ENCODE measurements at places on chromosomes 16 and 17. TPM values are rescaled to one million over a fixed set of nuclear protein-coding genes. Genes with fewer than 3 reads are reported as not detected.

ZNF287 gene
- 13.4 TPM for total RNA-seq

APRT gene
- total RNA-seq, result 39.3 TPM

NEUROD2 gene
- not detected for total RNA-seq

CNTNAP4 gene
- total RNA-seq, result 0.12 TPM

PRCD gene
- 1.1 TPM for total RNA-seq

MYH11 gene
- total RNA-seq, result 0.36 TPM

MYBBP1A gene
- total RNA-seq, result 51.1 TPM

PIEZO1 gene
- 158 TPM for total RNA-seq

TEX14 gene
- total RNA-seq, result under 0.01 TPM

SIRT7 gene
- total RNA-seq, result 17.5 TPM

FAM20A gene
- total RNA-seq, result 8.1 TPM

SMG6 gene
- 38.7 TPM for total RNA-seq

TP53TG3B gene
- total RNA-seq, result not detected

PIP4K2B gene
- 81.0 TPM for total RNA-seq

KRT33A gene
- not detected for total RNA-seq

SYT17 gene
- total RNA-seq, result 0.12 TPM

SCGB1C2 gene
- not detected for total RNA-seq

ZNF778 gene
- 14.0 TPM for total RNA-seq

KIF18B gene
- total RNA-seq, result 0.81 TPM

TAOK1 gene
- 74.6 TPM for total RNA-seq

ABCA10 gene
- 5.0 TPM for total RNA-seq

CNGB1 gene
- total RNA-seq, result not detected

NPIPB6 gene
- total RNA-seq, result not detected

CBX2 gene
- 1.1 TPM for total RNA-seq

KRTAP4-4 gene
- not detected for total RNA-seq

TENT4B gene
- 13.5 TPM for total RNA-seq

EVPLL gene
- not detected for total RNA-seq

TBC1D26 gene
- not detected for total RNA-seq

RGS11 gene
- 2.2 TPM for total RNA-seq

HOXB5 gene
- total RNA-seq, result 0.73 TPM

PAQR4 gene
- 3.3 TPM for total RNA-seq

TPSD1 gene
- total RNA-seq, result not detected

C16orf46 gene
- total RNA-seq, result 0.73 TPM

ALOX15B gene
- total RNA-seq, result not detected

CHST5 gene
- not detected for total RNA-seq

CLEC3A gene
- total RNA-seq, result not detected

RNF227 gene
- 1.3 TPM for total RNA-seq

NIP7 gene
- 23.9 TPM for total RNA-seq

GDPD1 gene
- total RNA-seq, result 1.2 TPM

QRICH2 gene
- 1.8 TPM for total RNA-seq

C16orf95 gene
- 5.5 TPM for total RNA-seq

CTF1 gene
- total RNA-seq, result 5.8 TPM

KRT27 gene
- total RNA-seq, result not detected

PYDC1 gene
- not detected for total RNA-seq

ETV4 gene
- total RNA-seq, result 1.1 TPM

C16orf92 gene
- total RNA-seq, result not detected

C17orf50 gene
- not detected for total RNA-seq

ATP6V0C gene
- 14.6 TPM for total RNA-seq

USP43 gene
- 0.49 TPM for total RNA-seq

ABCA6 gene
- total RNA-seq, result 28.6 TPM

CAVIN1 gene
- total RNA-seq, result 1,335 TPM

ZNF830 gene
- 8.1 TPM for total RNA-seq

Data from hair follicle dermal papilla cell (primary cell).